ENCODE measurements at places on chromosomes 6 and 20.

- no peaks in the 10 kb centered on the region for H3K4me1 ChIP-seq
- DNase-seq = no peak
- H3K27me3 ChIP-seq = no peaks in the 10 kb centered on the region
These were observed 1.9 kb upstream of the TMEM242 start for GRCh38 chr6:157325069-157325805.

DNA sequence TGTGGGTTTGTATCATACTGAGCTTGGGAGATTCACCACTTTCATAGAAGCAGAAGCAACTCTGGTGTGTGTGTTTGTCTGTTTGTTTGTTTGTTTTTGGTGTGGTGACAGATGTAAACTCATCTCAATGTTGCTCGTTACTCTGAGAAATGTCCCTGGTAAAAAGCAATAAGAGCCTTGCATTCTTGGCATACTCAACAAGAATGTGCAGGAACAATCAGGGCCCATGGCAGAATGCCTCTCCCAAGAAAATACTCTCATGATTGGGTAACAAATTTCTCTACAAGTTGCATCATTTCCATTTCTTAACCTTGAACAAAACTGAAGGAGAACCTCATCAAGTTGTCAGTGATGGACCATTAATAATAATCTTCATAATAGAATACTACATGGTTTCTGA lies 43.0 kb upstream of the PKHD1 start:
- no peaks in the 10 kb centered on the region for H3K4me1 ChIP-seq
- no peak overlapping the region for H3K4me3 ChIP-seq
- no peak for DNase-seq
- no peaks in the 10 kb centered on the region for H3K27me3 ChIP-seq

GRCh38 chr6:22827760-22828159 lies 258.4 kb downstream of the HDGFL1 start:
- no peaks in the 10 kb centered on the region for H3K27me3 ChIP-seq
- H3K4me1 ChIP-seq = no peaks in the 10 kb centered on the region
- no peak overlapping the region for H3K27ac ChIP-seq
- H3K4me3 ChIP-seq = no peak overlapping the region
- no peak for DNase-seq

DNA sequence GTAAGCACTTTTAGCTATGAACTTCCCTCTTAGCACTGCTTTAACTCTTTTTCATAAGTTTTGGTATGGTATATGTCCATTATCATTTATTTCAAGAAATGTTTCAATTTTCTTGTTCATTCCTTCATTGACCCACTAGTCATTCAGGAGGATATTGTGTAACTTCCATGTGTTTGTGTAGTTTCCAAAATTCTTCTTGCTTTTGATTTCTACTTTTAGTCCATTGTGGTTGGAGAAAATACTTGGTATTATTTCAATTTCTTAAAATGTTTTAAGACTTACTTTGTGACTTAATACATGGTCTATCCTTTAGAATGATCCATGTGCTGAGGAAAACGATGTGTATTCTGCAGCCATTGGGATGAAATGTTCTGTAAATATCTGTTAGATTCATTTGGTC lies 176.5 kb downstream of the CENPW start:
- no peaks in the 10 kb centered on the region for H3K4me1 ChIP-seq
- no peak overlapping the region for H3K27ac ChIP-seq
- no peaks in the 10 kb centered on the region for H3K27me3 ChIP-seq
- DNase-seq = no peak
- no peak overlapping the region for H3K4me3 ChIP-seq
- H3K36me3 ChIP-seq = no peaks in the 10 kb centered on the region

DNA sequence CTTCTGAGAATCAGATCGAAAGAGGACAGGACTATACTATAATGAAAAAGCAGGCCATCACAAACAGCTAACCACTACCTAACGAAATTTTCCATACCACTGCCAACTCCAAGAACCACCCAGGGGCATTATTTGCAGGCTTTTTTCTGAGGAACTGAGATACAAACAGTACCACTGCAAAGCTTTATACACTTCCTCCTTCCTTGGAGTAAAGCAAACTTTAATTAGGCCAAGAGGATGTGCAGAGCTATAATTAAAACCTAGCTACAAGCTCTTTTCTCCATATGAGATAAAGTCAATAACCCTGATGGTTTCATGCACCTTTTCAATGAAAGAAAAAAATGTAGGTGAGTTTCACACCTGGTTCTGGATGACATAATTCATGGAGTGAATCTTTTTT lies 68.5 kb downstream of the ELOVL5 start:
- DNase-seq = no peak
- H3K36me3 ChIP-seq = peaks cover 14% of the 10 kb centered on the region
- H3K27me3 ChIP-seq = no peaks in the 10 kb centered on the region

DNA sequence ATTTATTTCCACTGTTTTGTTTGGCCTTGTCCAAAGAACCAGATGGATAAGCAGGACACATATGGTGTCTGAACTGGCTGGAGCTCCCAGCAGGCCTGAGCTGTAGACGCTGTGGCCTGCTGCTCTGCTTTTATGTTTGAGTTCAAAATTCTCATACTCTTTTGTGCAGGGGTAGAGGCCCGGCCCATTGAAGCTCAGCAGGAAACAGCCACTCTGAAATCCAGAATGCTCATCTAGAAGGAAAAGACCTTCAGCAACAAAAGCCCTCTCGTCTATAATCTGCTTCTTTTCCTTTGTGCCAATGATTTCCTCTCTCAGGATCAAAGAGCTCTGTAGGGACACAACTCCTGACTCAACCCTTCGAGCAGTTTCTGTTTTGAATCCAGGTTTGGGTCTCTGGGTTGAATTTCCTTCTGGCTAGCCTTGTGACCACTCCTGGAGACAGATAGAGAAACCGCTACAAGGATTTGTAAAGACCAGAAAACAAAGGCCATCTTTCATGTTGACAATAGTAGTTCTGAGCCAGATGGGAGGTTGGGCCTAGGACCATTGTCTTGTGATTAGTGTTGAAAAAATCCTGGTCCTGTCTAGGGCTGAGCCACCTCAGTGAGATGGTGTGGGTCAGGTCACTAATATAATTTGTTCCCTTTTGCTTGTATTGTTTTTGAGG lies 446.7 kb downstream of the BCKDHB start:
- no peaks in the 10 kb centered on the region for H3K4me1 ChIP-seq
- H3K36me3 ChIP-seq = no peaks in the 10 kb centered on the region
- H3K27ac ChIP-seq = no peak overlapping the region
- H3K4me3 ChIP-seq = no peak overlapping the region
- H3K27me3 ChIP-seq = no peaks in the 10 kb centered on the region

GRCh38 chr6:166259296-166259977 lies 48.8 kb downstream of the PRR18 start:
- peaks cover 3% of the 10 kb centered on the region for H3K4me1 ChIP-seq
- peak overlapping the region; percentile 42 for H3K27ac ChIP-seq
- no peaks in the 10 kb centered on the region for H3K36me3 ChIP-seq
- no peak overlapping the region for H3K4me3 ChIP-seq
- H3K27me3 ChIP-seq = no peaks in the 10 kb centered on the region

GRCh38 chr6:35955970-35956369 lies 35.1 kb upstream of the SRPK1 start:
- H3K36me3 ChIP-seq = no peaks in the 10 kb centered on the region
- no peaks in the 10 kb centered on the region for H3K27me3 ChIP-seq
- no peak overlapping the region for H3K27ac ChIP-seq

GRCh38 chr6:111722179-111722731 lies 116.6 kb upstream of the TRAF3IP2 start:
- no peak for DNase-seq
- peaks cover 26% of the 10 kb centered on the region for H3K36me3 ChIP-seq
- peaks cover 36% of the 10 kb centered on the region for H3K4me1 ChIP-seq

DNA sequence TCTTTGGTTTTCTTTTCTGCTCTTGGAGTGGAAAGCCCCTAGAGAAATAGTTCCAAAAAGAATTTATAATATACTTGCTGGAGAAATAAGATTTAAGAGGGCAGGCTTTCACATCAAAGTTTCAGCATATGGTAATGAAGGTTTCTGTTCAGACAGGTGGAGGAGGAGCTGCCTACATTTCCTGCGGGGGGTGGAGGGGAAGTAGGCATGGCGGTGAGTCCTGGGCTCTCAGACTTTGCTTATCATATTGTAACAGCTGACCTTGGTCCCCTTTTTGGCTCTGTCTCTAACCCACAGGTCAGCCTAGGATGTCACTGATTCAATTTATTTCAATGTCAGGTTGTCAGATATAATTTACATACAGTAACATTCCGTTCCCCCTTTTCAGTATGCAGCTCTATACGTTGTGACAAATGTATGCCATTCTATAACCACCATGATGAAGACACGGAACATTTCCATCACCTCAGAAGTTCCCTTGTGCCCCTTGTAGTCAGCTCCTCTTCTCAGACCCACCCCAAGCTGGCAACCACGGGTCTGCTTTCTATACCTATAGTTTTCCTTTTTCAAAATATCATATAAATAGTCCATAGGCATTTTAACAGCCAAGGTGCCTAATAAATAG lies 77.6 kb upstream of the GGTLC1 start:
- H3K4me1 ChIP-seq = no peaks in the 10 kb centered on the region
- no peaks in the 10 kb centered on the region for H3K27me3 ChIP-seq
- no peaks in the 10 kb centered on the region for H3K36me3 ChIP-seq
- H3K27ac ChIP-seq = no peak overlapping the region
- peak overlapping the region; percentile 7 for H3K4me3 ChIP-seq

DNA sequence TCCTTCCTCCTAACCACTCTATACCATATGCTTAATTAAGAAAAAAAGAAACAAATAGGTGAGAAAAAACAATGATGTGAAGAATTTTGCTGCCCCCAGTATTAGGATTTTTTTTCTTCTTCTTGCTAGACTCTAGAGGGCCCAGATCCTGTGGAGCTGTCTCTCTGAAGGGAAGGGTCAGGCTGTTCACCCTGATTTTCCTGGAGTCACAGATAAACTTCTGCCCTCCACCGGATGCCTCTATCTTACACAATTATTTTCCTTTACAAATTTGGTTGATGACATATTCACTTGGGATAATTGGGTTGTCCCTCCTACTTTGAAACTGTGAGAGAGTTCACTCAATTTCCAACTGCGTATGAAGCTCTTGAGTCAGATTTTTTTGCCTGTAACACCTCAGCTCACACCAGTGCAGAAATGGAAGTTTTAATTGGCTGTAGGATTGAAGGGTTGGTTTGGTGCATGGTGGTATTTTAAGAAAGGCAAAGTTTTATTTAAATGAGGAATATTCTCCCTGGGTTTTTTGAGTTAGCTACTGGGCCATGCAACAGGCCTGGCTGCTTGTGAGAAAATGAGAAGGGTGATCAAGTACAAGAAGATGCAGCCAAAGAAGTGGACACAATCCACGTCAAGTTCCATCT lies 73.7 kb upstream of the ESR1 start:
- no peaks in the 10 kb centered on the region for H3K4me1 ChIP-seq
- H3K4me3 ChIP-seq = no peak overlapping the region
- no peak overlapping the region for H3K27ac ChIP-seq
- H3K27me3 ChIP-seq = no peaks in the 10 kb centered on the region
- H3K36me3 ChIP-seq = no peaks in the 10 kb centered on the region
- no peak for DNase-seq

GRCh38 chr20:35899064-35899463 lies 55.2 kb downstream of the SCAND1 start:
- no peak overlapping the region for H3K27ac ChIP-seq
- H3K36me3 ChIP-seq = peaks cover 24% of the 10 kb centered on the region
- no peaks in the 10 kb centered on the region for H3K27me3 ChIP-seq
- no peak overlapping the region for H3K4me3 ChIP-seq

- DNase-seq = no peak
- H3K4me1 ChIP-seq = no peaks in the 10 kb centered on the region
- H3K27ac ChIP-seq = no peak overlapping the region
- no peaks in the 10 kb centered on the region for H3K36me3 ChIP-seq
- no peak overlapping the region for H3K4me3 ChIP-seq
These were observed 29.4 kb downstream of the LAMA5 start for GRCh38 chr20:62337558-62338293.

- H3K4me1 ChIP-seq = no peaks in the 10 kb centered on the region
- no peak for DNase-seq
- no peak overlapping the region for H3K4me3 ChIP-seq
- H3K27ac ChIP-seq = no peak overlapping the region
- peaks cover 10% of the 10 kb centered on the region for H3K36me3 ChIP-seq
These were observed 111.6 kb downstream of the TBC1D32 start for GRCh38 chr6:121222656-121223055.

GRCh38 chr6:40441150-40441549 lies 146.0 kb downstream of the LRFN2 start:
- no peak overlapping the region for H3K27ac ChIP-seq
- H3K27me3 ChIP-seq = no peaks in the 10 kb centered on the region
- no peaks in the 10 kb centered on the region for H3K36me3 ChIP-seq

- no peaks in the 10 kb centered on the region for H3K36me3 ChIP-seq
- H3K27ac ChIP-seq = no peak overlapping the region
- H3K4me3 ChIP-seq = no peak overlapping the region
- H3K27me3 ChIP-seq = no peaks in the 10 kb centered on the region
- no peak for DNase-seq
These were observed 89.9 kb downstream of the SEL1L2 start for GRCh38 chr20:13900496-13900895.

- peaks cover 3% of the 10 kb centered on the region for H3K4me1 ChIP-seq
- no peak overlapping the region for H3K27ac ChIP-seq
- H3K36me3 ChIP-seq = no peaks in the 10 kb centered on the region
- no peaks in the 10 kb centered on the region for H3K27me3 ChIP-seq
These were observed 367.2 kb downstream of the EPM2A start for GRCh38 chr6:145368075-145368474.

DNA sequence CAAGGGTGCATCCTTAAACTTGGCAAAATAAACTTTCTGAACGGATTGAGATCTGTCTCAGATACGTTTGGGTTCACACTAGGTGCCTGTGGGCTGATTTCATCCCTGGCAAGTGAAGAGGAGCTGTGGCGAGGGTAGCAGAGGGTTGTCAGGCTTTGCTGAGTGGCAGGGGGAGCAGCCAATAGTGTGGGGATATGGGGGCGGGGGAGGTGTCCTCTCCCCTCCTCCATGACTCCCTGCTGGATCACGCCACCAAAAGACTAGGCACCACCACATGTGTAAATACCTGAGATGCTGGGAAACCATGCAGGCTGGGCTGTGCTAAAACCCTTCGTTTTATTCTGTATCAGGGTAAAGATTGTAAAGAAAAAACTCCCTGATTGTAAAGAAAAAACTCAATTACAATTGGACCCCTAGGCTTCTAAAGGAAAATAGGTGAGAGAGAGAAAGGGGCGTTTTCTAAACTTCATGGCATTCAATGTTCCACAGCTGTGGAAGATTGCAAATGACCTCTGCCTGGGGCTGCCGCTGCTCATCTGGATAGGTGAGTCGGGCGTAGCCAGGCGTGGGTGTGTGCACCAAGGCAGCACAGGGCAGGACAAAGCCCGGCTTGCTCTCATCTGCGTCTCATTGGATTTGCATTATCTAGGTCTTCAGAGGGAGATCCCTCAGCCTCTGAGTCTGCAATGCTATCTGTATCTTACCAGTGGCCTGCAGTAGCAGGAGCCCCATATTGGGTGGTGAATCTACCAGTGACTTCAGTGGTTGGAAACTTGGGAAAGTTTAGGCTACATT lies 26.9 kb upstream of the ADTRP start:
- no peaks in the 10 kb centered on the region for H3K36me3 ChIP-seq
- H3K4me1 ChIP-seq = no peaks in the 10 kb centered on the region
- DNase-seq = no peak

DNA sequence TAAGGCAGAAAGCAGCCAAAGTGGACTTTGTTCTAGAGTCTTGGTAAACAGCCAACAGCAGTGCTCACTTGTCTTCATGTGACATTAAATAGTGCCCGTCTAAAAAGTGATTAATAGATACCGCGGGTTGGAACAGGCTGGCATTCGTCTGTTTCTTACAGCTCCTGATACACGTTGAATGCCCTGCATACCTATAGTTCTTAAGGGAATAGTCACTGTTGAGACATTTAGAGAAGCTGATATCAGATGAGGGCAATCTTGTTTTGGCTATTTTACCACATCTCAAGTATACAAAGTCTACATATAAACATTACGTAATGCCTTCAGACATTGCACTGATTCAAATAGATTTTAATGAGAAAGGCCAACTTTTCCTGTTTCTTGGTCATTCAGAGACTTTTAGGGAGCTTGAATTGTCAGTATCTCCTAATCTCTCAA lies 374.9 kb upstream of the FLRT3 start:
- no peaks in the 10 kb centered on the region for H3K27me3 ChIP-seq
- DNase-seq = no peak
- H3K36me3 ChIP-seq = no peaks in the 10 kb centered on the region
- H3K4me3 ChIP-seq = no peak overlapping the region
- no peaks in the 10 kb centered on the region for H3K4me1 ChIP-seq
